ENCODE measurements at places on chromosomes 6 and 20. TPM values are rescaled to one million over a fixed set of nuclear protein-coding genes. Genes with fewer than 3 reads are reported as not detected.

- no peaks in the 10 kb centered on the region for H3K4me1 ChIP-seq
- H3K27me3 ChIP-seq = no peaks in the 10 kb centered on the region
- no peak overlapping the region for H3K4me3 ChIP-seq
- H3K36me3 ChIP-seq = no peaks in the 10 kb centered on the region
- DNase-seq = no peak
Measured at GRCh38 chr6:55433446-55434130, 106.3 kb downstream of the GFRAL start.

- H3K27me3 ChIP-seq = no peaks in the 10 kb centered on the region
- no peaks in the 10 kb centered on the region for H3K4me1 ChIP-seq
- H3K4me3 ChIP-seq = no peak overlapping the region
- H3K27ac ChIP-seq = no peak overlapping the region
- no peak for DNase-seq
Measured at GRCh38 chr6:3904518-3904917, 55.3 kb downstream of the FAM50B start.

DNA sequence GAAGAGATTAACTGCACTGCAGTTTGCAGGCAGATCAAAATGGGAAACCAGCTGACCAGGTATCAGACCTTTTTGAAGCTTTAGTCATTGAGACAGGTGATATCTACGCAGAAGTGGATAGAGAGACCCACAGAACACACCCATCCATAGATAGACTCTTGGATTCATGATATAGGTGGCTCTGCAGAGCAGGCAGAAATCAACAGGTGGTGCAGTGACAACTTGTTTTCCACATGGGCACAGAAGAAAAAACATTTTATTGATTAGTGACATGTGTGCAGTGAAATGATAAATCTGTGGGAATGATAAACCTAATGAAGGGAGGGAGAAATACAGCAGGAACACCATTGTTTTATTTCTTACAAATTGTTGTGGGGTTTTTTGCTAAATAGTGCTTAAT lies 45.2 kb downstream of the NUDT3 start:
- DNase-seq = no peak
- H3K36me3 ChIP-seq = no peaks in the 10 kb centered on the region

GRCh38 chr6:158667360-158667981 lies 17.6 kb downstream of the SYTL3 start:
- no peak overlapping the region for H3K27ac ChIP-seq
- no peaks in the 10 kb centered on the region for H3K36me3 ChIP-seq
- DNase-seq = peak; percentile 47

DNA sequence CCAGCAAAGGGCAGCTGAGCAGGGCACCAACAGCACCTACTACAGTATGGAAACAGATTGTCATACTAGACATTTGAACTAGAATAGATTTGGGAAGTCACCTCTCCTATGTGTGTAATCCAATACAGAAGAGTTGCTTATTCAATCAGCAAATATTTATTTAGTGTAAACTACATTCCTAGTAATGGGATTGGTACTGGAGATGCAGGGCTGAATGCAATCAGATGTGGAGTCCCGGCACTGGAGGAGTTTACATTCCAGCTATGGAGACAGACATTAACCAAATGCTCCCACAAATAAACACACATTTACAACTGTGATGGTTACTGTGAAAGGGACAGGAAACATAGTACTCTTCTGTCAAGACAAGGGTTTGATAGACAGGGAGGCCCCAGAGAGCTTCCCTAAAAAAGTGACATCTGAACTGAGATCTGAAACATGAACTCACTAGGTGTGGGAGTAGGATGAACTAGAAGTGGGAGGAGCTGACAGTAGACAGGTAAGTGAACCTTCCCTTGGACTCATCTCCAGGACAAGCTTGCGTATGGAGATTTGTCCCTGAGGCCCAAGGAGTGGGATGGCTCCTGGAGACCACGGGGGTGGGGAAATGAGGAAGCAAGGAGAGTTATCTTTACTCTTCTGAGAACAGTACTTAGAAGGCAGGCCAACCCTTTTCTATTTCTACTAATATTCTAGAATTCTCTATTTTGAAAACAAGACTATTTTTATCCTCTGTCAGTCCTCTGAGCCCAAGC lies 420.5 kb downstream of the MAFB start:
- H3K4me1 ChIP-seq = no peaks in the 10 kb centered on the region
- DNase-seq = no peak
- no peak overlapping the region for H3K4me3 ChIP-seq
- no peak overlapping the region for H3K27ac ChIP-seq

DNA sequence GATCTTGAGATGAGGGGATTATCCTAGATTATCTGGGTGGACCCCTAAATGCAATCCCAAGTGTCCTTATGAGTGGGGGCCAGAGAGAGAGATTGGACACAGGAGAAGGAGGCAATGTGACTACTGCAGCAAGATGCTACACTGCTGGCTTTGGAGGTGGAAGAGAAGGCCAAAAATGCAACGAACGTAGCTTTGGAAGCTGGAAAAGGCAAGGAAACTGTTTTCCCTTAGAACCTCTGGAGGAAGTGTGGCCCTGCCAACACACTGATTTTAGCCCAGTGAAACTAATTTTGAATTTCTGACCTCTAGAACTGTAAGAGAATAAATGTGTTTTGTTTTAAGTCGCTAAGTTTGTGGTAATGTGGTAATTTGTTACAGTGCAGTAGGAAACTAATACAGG lies 15.7 kb downstream of the PPARD start:
- peaks cover 16% of the 10 kb centered on the region for H3K4me1 ChIP-seq
- no peak for DNase-seq
- H3K27ac ChIP-seq = no peak overlapping the region

- H3K27ac ChIP-seq = no peak overlapping the region
- no peaks in the 10 kb centered on the region for H3K27me3 ChIP-seq
- H3K4me3 ChIP-seq = no peak overlapping the region
- H3K36me3 ChIP-seq = peaks cover 3% of the 10 kb centered on the region
Measured at GRCh38 chr6:128209771-128210170, 308.9 kb upstream of the THEMIS start.

GRCh38 chr6:154938221-154938580 lies 56.9 kb upstream of the TIAM2 start:
- H3K4me1 ChIP-seq = no peaks in the 10 kb centered on the region
- H3K36me3 ChIP-seq = no peaks in the 10 kb centered on the region
- no peak overlapping the region for H3K4me3 ChIP-seq
- H3K27ac ChIP-seq = no peak overlapping the region

GRCh38 chr6:109979033-109979921 lies 1.2 kb downstream of the GPR6 start:
- no peak overlapping the region for H3K4me3 ChIP-seq
- H3K36me3 ChIP-seq = no peaks in the 10 kb centered on the region
- peaks cover 50% of the 10 kb centered on the region for H3K27me3 ChIP-seq
- no peak overlapping the region for H3K27ac ChIP-seq

- H3K4me3 ChIP-seq = no peak overlapping the region
- no peaks in the 10 kb centered on the region for H3K27me3 ChIP-seq
- no peak for DNase-seq
- peaks cover 6% of the 10 kb centered on the region for H3K4me1 ChIP-seq
Measured at GRCh38 chr6:43804550-43805223, 34.7 kb downstream of the VEGFA start.

DNA sequence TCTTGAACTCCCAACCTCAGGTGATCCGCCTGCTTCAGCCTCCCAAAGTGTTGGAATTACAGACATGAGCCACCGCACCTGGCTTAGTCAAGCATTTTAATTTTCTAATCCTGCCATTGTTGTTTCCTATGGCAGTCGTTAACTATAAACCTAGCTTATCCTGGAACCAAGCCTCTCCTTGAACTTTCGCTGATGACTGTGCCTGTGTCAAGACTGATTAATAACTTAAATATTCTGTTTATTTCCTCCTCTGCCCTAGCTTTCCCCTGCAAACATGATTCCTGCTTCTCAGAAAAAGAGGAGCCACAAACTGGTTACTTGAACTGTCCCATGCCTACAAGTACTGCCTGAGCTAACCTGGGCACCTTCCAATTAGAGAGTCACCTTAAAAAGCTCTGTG lies 1.5 kb downstream of the VNN1 start:
- peaks cover 6% of the 10 kb centered on the region for H3K4me1 ChIP-seq
- H3K27ac ChIP-seq = no peak overlapping the region
- no peak for DNase-seq
- H3K4me3 ChIP-seq = no peak overlapping the region

GRCh38 chr20:51570739-51571459 lies 28.4 kb upstream of the NFATC2 start:
- no peak for DNase-seq
- no peak overlapping the region for H3K27ac ChIP-seq
- H3K4me1 ChIP-seq = no peaks in the 10 kb centered on the region
- no peak overlapping the region for H3K4me3 ChIP-seq

GRCh38 chr20:48147311-48147710 lies 362.0 kb upstream of the SULF2 start:
- no peaks in the 10 kb centered on the region for H3K36me3 ChIP-seq
- no peak for DNase-seq
- peaks cover 2% of the 10 kb centered on the region for H3K27me3 ChIP-seq
- H3K4me3 ChIP-seq = no peak overlapping the region

DNA sequence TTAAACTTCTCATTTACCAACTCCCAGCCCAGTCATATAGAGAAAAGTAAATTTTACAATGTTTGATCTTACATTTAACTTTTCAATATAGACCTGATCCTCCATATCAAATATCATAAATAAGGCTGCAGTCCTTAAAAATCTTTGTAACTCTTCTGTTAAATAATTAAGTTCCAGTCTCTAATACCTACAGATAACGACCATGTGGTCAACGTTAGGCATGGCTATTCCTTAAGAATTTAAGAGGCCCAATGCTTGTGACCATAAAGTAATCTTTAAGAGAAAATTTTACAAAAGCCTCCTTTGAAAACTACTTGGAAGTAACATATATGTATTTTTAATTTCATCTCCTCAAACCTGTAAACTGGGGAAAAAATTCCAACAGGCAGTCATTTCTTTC lies 1.6 kb downstream of the FBXO5 start:
- H3K36me3 ChIP-seq = peaks cover 2% of the 10 kb centered on the region
- H3K27ac ChIP-seq = no peak overlapping the region
- no peak for DNase-seq
- peaks cover 32% of the 10 kb centered on the region for H3K4me1 ChIP-seq
- no peak overlapping the region for H3K4me3 ChIP-seq

GRCh38 chr6:33771146-33772081 lies 17.5 kb downstream of the LEMD2 start:
- DNase-seq = peak; percentile 77
- H3K4me1 ChIP-seq = peaks cover 6% of the 10 kb centered on the region
- peaks cover 37% of the 10 kb centered on the region for H3K36me3 ChIP-seq
- H3K27ac ChIP-seq = no peak overlapping the region
- H3K27me3 ChIP-seq = no peaks in the 10 kb centered on the region

GRCh38 chr6:41460742-41461336 lies 85.3 kb upstream of the FOXP4 start:
- no peaks in the 10 kb centered on the region for H3K36me3 ChIP-seq
- DNase-seq = no peak
- H3K4me1 ChIP-seq = peaks cover 10% of the 10 kb centered on the region
- no peaks in the 10 kb centered on the region for H3K27me3 ChIP-seq

GRCh38 chr6:80636689-80637088 lies 530.2 kb downstream of the BCKDHB start:
- H3K27ac ChIP-seq = no peak overlapping the region
- H3K36me3 ChIP-seq = no peaks in the 10 kb centered on the region
- no peaks in the 10 kb centered on the region for H3K27me3 ChIP-seq
- no peak overlapping the region for H3K4me3 ChIP-seq

GRCh38 chr20:59777331-59777725 lies 156.1 kb downstream of the SYCP2 start:
- no peaks in the 10 kb centered on the region for H3K27me3 ChIP-seq
- H3K27ac ChIP-seq = no peak overlapping the region
- no peak for DNase-seq
- no peaks in the 10 kb centered on the region for H3K4me1 ChIP-seq
- no peak overlapping the region for H3K4me3 ChIP-seq

SLC18B1 gene
- 22.8 TPM for total RNA-seq

VGLL2 gene
- total RNA-seq = not detected

MICB gene
- 24.2 TPM for total RNA-seq

C6orf58 gene
- total RNA-seq = not detected

FAM83B gene
- not detected for total RNA-seq

PRSS35 gene
- total RNA-seq = not detected

BPI gene
- not detected for total RNA-seq
